ENCODE measurements at places on chromosomes 4 and X. TPM values are rescaled to one million over a fixed set of nuclear protein-coding genes. Genes with fewer than 3 reads are reported as not detected.
A peak's percentile ranks its signal among the peaks of the same experiment; 100 is the strongest.

Gene MTCP1
- 19.6 TPM for total RNA-seq

Gene TMSB15B
- total RNA-seq, result 8.4 TPM

DNA sequence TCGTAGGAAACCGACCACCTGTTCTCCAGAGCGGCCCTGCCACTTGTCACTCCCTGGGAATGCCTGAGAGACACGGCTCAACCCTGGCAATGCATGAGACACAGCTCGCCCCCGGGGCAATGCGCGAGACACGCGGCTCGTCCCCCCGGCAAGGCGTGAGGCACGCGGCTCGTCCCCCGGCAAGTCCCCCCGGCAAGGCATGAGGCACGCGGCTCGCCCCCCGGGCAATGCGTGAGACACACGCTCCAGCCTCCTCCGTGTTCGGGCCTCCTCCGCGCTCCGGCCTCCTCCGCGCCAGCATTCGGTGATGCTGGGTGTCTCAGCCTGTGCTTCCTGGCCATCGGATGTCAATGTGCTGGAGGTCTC, 27.5 kb upstream of the CPLX1 start:
- DNase-seq, result peak; percentile 42

- peak; percentile 74 for DNase-seq
These were observed 82.9 kb downstream of the STOX2 start for GRCh38 chr4:183987987-183988392.
